ENCODE measurements at places on chromosomes 1 and 21.

- DNase-seq = no peak
Measured at GRCh38 chr1:84450910-84451309, 28.2 kb upstream of the RPF1 start.

DNA sequence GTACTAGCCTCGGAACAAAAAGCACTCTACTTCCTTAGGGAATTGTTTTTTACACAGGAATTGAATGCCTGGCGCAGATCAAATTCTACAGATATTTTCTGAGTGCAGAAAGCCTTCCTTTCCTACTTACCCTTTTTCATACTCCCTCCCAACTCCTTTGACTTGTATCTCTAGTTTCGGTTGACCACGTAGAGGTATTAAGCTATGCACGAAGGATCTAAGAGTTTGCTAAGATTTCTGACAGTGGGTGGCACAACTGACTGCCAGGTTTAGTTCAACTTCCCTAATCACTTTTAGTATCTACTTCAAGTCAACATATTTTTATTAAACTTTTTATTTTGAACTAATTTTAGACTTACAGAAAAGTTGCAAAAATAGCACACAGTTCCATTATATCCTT lies 5.0 kb downstream of the TOR1AIP2 start:
- DNase-seq = no peak

DNA sequence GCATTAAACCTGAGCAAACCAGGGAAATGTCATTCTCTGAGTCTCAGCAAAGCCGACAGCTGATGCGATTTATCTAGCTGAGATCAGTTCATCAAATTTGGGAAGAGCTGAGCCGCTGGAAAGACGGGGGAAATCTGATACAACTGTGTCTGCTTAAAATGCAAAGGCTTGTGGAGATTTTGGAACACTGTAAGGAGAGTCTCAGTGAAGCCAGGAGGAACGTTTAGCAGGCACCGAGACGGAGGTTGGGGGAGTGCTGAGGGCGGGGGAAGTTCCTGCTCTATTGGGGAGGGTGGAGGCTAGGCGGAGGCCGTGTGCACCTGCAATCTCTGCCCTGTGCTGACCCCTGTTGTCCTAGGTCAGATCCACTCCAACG lies 143.2 kb upstream of the CSF3R start:
- DNase-seq = no peak

- DNase-seq = no peak
Measured at GRCh38 chr21:44427241-44428120, 27.8 kb upstream of the LRRC3 start.

DNA sequence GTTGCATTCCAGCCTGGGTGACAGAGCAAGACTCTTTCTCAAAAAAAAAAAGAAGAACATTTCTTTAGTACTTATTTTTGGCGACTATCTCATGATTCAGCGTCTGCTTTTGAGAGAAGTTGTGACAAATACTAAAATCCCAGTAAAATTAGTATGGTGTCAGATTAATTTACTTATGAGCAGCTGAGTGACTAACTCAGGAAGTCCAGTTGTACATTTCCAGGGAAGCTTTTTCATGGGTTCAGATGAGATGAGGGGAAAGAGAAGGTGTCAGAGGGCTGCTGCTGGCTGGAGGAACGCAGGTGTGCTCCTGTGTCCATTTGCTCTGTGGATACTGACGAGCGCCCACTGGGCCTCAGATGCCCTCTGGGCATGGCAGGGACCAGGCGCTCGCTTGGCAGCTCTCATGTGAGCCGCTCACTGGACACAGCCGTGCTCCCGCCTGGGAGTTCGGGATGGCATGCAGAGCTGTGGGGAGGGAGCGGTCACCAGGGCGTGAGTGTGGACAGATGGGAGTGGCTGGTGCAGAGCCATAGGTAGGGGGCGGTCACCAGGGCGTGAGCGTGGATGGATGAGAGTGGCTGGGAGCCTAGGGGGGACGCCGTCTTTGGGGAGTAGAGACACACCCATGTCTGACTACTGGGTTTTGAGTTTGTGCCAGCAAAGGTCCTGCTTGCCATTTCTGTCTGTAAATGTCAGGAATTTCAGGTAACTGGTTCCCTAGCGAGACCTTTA lies 55.0 kb downstream of the ADARB1 start:
- DNase-seq = no peak

DNA sequence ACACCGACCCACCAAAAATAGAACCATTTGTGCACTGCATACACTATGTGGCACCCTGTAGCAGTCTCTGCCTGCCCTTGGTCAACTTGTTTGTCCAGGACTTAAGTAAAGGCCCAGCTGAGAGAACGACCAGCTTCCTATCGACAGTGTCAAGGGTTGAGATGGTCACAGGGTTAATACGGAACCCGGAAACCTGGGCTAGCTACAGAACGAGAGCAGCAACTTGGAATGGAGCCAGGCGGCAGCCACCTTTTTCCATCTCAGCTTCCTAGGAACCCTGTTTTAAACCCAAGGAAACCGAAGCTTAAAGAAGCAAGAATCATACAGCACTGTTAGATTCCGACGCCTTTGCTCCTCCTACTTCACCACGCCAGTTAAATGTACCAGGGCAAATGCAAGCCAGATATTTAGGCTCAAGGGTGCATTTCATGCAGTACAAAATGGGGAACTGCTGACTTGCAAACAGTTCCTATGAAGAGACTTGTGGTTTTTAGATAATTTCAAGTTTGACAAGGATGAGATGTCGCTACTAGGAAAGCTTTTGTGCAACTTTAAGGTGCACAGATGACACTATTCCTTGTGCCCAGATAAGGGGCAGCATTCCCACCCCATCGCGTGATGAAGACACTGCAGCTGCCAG lies 35.5 kb downstream of the SLC66A1 start:
- DNase-seq = no peak

DNA sequence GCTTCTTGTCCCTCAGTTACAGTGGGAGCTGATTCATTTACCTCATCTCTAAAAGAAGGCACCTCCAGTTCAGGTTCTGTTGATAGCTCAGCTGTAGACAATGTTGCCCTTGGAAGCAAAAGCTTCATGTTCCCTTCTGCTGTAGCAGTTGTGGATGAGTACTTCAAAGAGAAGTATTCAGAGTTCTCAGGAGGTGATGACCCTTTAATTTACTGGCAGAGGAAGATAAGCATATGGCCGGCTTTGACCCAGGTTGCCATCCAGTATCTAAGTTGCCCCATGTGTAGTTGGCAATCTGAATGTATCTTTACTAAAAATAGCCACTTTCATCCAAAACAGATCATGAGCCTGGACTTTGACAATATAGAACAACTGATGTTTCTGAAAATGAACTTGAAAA lies 4.5 kb downstream of the ZBED6 start:
- no peak for DNase-seq

GRCh38 chr1:47898133-47898845 lies 98.9 kb downstream of the TRABD2B start:
- no peak for DNase-seq

- no peak for DNase-seq
Measured at GRCh38 chr1:168110896-168111545, 25.7 kb downstream of the GPR161 start.

DNA sequence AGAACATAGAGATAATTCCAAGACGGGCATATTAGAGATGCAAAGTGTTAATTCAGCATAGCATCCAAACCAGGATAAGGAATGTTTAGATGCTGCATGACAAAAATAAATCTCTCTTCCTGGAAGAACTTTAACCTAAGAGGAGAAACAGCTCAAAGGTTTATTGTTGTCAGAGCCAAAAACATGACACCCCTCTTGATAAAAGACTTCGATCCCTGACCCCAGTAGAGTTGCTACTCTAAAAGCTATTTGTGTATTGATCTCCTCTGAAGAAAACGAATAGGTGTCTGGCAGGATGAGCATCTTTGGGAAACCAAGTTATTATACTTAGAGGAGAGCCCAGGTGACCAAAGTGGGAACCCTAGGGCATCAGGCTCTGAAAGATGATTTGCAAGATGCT lies 158.1 kb downstream of the PIGK start:
- no peak for DNase-seq
